Fibroblast of mammary gland (primary cell): ENCODE measurements at places on chromosomes 12 and 14.

- DNase-seq, result peak; percentile 56
Measured at GRCh38 chr14:90760591-90761316, 55.5 kb downstream of the TTC7B start.

DNA sequence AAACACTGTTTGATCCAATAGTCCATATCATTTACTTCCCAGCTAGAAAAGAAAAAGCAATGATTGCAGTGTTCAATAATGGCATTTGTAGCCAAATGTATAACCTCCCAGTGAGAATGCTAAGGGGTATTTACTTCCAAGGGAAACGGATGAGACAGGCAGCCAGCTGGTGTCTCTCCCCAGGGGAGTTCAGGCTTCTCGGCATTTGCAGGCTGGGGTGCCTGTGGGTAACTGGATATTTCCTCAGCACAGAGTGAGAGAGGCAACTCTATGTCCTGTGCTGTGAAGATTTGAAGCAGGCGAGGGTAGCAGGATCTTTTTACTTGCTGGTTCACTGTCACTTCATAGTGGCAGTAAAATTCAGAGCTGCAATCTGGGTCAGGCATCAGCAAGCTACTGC is 1455.6 kb upstream of the TMEM132C start:
- no peak for DNase-seq

- DNase-seq, result peak; percentile 27
Measured at GRCh38 chr12:40336573-40337199, 111.9 kb downstream of the LRRK2 start.

GRCh38 chr12:113700943-113701342 is 229.3 kb upstream of the LHX5 start:
- DNase-seq, result peak; percentile 49

DNA sequence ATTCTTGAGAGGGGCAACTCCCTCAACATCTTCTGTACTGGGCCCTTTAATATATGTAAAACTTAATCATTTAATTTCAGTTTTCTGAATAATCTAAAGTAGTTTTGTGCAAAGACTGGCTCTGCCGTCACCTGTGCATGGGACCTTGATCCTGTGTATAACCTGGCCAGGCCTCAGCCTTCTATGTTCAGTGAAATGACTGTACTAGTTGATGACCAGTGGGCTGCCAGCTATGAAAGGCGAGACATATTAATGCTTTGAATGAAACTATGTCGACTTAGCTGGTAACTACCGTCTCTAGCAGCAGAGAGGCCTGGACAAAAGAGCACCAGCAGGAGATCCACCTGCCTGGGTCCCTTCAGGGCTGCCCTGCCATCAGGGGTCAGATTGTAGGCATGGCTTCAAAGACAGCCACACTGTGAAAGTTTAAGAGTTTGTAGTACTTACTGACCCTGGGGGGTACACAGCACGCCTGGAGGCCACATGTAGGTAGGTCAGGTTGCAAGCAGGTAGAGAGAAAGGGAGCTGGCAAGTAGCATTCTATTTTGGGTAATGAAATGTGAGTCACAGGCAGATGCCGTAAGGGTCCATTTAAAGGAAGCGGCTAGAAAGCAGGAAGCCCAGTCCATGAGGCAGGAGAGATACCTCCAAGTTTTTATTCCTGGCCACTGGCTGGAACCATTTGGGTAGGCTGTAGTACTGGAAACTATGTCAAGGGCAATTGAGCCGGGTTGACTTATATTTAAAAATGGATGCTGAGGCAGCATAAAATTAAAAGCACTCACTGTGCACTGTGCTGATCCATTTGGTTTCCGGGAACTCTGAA is 77.2 kb downstream of the BHLHE41 start:
- no peak for DNase-seq

- DNase-seq, result no peak
Measured at GRCh38 chr12:46188170-46188569, 80.7 kb downstream of the SLC38A1 start.

- DNase-seq, result peak; percentile 92
Measured at GRCh38 chr12:104710940-104711689, 247.0 kb downstream of the SLC41A2 start.

DNA sequence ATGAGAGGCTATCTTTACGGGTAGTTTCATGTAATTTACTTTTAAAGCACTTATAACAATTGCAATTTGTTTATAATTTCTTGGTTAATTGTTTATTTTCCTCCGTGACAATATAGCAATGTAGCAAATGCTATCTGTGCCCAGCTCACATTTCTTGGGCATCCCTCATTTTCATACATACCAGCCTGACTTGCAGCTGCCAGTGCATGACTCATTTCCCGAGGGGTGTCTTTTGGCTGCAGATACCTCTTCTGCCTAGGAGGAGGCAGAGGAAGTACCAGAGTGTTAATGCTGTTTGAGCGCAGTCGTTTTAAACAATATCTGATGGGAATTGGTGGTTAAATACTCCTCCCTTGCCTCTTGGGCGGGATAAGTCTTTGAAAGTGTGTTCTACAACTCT is 104.2 kb upstream of the ABCD2 start:
- peak; percentile 54 for DNase-seq

GRCh38 chr12:51005671-51006070 is 20.5 kb downstream of the SLC11A2 start:
- DNase-seq, result no peak

GRCh38 chr12:109905301-109905700 is 5.2 kb downstream of the TCHP start:
- no peak for DNase-seq

- DNase-seq, result peak; percentile 45
Measured at GRCh38 chr14:68552602-68553001, 240.3 kb downstream of the ZFP36L1 start.

GRCh38 chr12:84056-84455 is 17.5 kb downstream of the IQSEC3 start:
- no peak for DNase-seq

DNA sequence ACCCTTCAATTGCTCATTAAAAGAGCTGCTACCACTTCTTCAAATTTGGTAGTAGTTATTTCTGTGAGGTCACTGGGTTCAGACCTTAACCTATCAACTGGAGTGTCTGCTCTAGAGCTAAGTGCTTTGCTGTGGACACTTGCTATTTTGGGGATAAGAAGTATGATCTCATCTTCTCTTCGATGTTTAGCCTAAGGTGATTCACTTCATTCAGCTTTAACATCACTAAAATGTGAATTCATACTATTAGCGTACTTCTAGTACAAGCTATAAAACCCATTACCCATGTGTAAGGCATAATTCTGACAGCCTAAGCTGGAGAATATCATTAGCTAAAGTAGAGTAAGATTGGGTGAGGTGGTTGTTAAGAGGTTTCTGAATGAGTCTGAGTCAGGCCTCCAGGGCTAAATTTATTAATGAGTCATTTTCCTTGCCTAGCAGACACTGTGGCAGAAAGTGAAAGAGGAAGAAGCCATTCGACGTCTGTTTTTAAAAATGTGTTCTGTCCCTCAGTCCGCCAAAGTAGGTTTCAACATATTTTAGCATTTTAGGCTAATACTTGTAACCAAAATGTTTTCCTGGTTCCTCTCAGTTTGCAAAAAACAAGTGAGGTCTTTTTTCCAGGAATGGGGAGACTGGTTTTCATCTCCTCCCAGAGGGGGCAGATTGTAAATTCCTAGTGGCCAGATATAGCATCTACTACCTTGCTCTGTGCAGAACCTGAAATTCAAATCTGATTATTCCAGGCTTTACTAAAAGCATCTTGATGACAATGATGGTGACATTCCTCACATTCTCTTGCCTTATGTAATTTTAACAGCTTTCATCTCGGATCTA is 103.6 kb downstream of the SSPN start:
- DNase-seq, result peak; percentile 93

DNA sequence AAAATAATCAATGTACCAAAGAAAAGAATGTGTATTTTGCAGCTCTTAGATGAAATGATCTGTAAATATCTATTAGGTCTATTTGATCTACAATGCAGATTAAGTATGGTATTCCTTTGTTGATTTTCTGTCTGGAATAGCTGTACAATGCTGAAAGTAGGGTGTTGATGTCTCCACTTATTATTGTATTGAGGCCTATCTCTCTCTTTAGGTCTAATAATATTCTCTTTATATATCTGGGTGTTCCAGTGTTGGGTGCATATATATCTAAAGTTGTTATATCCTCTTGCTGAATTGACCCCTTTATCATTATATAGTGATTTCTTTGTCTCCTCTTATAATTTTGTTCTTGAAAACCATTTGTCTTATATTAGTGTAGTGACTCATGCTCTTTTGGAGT is 885.5 kb upstream of the FOXG1 start:
- DNase-seq, result no peak

- no peak for DNase-seq
Measured at GRCh38 chr12:131258398-131258797, 304.7 kb downstream of the ADGRD1 start.

DNA sequence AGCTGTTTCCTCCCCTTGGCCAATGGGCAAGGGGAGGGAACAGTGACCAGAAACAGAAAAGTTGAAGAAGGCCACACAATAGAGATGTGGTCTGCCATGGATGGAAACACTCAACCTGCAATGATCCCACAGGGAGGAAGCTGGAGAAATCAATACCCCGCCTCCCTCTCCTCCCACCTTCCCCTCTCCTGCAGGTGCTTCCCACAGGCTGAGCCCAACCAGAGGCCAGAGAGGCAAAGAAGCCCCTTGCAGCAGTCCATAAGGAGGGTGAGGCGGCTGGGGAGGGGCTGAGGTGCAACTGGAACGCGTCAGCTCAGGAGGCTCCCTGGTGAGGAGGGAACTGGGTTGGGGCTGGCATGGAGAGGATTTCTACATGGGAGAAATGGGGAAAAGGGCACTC is 84.0 kb downstream of the RNF34 start:
- no peak for DNase-seq

DNA sequence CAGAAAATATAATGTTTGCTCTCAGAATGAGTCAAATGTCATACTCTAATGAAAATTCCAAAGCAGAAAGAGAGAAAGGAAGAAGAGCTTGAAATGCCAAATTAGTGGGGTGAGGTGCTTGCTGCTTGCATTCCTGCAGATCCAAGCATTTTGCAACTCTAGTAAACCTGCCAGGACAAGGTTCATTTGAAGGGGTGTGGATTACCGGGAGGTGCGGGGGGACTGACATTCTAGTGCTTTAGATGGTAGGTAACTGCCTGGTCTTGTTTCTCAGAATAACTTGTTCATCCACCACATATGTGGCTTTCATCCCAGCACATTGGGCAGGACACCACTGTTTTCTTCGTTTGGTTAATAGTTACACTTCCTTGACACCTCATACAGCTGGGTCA is 144.4 kb downstream of the AKAP6 start:
- peak; percentile 46 for DNase-seq

DNA sequence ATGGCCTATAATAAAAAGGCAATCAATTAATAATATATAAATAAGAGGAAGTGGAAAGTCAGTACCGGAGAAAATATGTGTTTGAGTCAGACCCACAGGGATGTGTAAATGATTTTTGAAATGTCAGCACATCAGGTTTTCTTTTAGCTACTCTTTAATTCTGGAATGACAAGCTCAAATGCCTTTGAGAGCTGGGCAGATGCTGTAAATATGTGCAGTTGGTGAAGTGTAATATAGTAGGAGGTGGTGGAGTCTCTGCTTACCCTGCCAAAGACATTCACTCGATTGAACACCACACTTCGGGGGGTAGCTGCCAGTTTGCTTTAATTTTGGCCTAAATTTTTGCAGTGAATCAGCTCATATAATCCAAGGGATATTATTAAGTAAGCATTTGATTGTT is 93.0 kb downstream of the PLEKHA5 start:
- DNase-seq, result peak; percentile 42

DNA sequence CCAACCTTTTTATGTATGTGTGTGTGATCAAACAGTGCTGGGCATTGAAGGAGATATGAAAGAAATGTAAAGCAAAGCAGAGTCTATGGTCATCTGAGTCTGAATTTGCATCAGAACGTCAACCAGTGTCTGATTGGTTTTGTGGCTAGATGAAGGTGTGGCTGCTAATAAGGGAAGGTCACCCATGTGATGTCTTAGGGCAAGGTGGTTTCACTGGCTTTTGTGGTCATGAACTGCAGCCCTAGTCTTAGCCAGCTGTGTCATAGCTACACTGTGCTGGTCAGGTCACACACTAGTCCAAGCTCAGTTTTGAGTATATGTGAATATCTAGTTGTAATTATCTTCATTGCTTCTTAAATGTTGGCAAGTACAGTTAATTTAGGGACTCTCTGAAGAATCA is 105.8 kb downstream of the TGFB3 start:
- DNase-seq, result peak; percentile 50

DNA sequence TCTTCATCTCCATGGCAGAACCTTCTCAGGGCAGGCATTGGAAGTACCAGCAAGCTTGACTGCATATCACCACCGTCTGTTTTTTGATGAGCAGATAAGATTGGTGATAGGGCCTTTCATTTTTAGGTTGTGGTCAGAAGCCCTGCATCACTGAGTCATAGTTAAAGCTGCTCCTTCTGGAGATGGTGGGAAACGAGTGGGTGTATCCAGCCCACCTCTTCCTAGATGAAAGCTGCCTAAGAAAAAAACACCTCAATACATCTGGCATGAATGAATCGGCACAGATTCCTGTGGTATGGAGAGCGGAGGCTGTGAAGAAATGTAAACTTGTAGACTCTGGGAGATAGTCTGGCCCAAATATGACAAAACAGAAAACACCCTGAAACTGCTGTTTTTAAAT is 248.7 kb upstream of the EGLN3 start:
- peak; percentile 99 for DNase-seq

DNA sequence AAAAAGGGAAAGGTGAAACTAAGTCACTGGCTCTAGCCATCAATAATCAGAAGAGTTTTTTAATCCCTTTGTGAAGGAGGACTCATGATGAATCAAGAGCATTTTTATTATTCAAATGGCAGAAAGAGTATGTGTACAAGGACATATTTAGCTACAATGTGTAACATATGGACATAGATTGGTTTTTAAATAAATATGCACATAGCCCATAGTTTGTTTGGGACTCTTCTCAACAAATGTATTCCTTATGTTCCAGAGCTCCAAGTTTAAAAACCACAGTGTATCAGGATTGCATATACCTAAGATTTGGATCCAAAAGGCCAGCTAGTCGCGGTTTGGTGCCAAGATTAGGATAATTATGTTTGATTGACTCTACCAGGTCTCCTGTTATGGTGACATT is 104.2 kb downstream of the C12orf50 start:
- no peak for DNase-seq

DNA sequence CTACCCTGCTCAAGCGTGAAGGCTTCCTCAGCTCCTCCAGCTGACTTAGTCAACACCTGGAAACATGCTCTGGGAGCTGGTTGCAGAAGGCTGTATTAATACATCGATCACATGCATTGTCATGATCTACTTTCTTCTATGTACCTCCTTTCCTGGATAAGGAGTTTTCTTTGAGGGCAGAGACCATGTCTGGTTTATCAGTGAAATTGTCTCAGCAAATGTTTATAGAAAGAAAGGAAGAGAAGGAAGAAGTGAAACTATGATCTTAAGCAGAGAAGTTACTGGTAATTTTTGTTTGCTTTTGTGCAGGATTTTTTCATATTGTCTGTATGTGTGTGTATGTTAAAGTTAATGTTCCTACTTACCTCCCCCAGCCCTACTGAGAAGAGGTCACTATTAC is 4.5 kb downstream of the DYRK4 start:
- no peak for DNase-seq

- DNase-seq, result no peak
Measured at GRCh38 chr14:23568600-23569331, 1.2 kb upstream of the AP1G2 start.

- peak; percentile 89 for DNase-seq
Measured at GRCh38 chr12:2294651-2295475, 242.1 kb downstream of the CACNA1C start.

- DNase-seq, result no peak
Measured at GRCh38 chr12:113659416-113659815, 187.7 kb upstream of the LHX5 start.
